Astrocyte (in vitro differentiated cells and primary cell): ENCODE measurements at places on chromosomes 7 and 10. TPM values are rescaled to one million over a fixed set of nuclear protein-coding genes. Genes with fewer than 3 reads are reported as not detected.

DNA sequence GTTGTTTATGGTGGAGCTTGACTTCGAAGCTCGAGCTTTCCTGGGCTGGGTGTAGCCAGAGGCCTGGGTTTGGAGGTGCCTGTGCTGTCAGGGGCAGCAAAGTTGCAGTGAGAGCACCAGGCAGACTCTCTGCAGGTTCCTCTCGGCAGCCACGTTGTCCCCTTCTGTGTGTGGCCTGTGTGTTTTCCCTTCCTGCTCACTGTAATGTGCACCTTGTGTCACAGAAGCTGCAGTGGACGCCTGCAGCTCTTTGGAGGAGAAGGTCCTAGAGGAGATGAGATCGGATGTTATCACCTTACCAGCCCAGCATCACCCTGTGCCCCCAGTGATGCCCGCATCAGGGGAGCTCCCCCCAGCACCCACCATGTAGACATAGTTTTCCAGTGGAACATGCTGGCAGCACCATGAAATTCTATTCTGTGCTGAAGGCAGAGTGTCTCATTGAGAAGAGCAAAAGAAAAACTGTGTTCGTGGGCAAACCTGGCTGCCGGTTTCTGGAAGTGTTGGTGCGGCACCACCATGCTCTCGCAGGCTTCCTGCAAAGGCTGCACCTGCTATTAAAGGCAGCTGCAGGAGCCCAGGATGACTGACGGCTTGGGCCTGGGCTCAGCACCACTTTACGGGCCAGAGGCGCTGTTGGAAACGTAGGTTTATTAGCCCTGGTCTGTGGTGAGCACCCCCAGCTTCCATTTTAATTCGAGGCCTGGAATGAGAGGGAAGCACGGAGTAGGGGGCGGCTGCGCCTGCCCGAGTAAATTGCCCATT lies 609.8 kb upstream of the FOXK1 start:
- no peak for DNase-seq

GRCh38 chr7:70487428-70487827 lies 644.5 kb upstream of the GALNT17 start:
- DNase-seq = no peak

Gene NAMPT
- 42.3 and 52.1 TPM in 2 replicates for total RNA-seq

GRCh38 chr10:72503241-72503640 lies 122.6 kb downstream of the MICU1 start:
- peak; percentile 62 for DNase-seq

Gene LLCFC1
- not detected in 2 replicates for total RNA-seq
